Renal cortical epithelial cell (primary cell): ENCODE measurements at places on chromosomes 1 and 21.

GRCh38 chr1:27643600-27644368 is 8.8 kb upstream of the FGR start:
- DNase-seq, result peak; percentile 35

DNA sequence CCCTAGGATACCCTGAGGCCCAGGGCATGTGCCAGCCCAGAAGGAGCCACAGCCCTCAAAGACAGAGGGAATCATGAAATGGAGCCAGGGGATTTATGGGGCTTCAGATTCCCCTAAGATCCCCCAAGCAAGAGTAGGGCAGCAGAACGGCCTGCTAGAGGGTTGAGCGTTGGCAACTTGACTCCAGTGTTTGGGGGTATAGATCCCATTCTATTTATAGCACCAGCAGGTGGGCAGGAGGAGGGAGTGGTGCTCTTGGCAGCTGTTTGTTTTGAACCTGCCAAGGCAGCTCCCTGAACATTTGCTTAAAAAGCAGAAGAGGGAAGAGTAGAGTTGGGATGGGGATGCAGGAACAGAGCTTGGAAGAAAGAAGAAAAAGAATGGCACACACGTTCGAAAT is 33.7 kb downstream of the GLUL start:
- no peak for DNase-seq

DNA sequence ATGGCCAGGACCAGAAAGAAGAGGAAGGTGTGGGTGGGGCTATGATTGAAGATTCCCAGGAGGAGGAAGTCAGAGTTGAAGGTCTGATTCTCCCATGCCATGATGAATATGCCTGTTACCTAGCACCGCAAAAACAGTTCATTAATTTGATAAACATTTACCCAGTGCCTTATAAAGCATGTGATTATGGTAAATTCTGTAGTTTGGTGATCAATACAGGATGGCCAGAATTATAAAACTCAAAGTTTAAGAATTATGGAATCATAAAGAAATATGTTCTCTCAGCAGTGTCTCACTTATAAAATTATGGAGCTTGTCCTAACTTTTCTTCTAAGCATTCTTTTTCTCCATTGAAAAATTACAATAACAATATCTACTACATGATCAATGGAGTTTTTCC is at the start of gene OR2M7:
Gene OR2M7, minus strand, starts transcription at position 101 of the 400 bp plus-strand sequence. Its CDS starts 0 bp downstream, at position 101.
- DNase-seq, result no peak

DNA sequence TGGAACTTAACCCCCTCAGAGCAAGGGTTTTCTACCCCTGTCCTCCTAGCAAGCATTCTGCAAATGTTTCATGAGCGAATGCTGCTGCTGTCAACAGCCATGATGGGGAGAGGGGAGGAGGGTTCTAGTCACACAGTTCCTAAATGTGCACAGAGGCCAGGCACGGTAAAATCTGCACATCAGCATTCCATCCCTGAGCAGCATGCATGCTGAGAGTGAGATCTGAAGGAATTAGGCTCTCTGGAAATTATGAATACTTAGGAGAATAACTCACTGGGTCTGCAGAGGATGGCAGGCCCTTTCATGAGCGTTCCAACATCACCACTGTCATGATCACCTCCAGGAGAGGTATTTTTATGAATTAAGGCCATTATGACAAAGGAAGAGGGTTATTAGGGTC is 2.1 kb downstream of the VTCN1 start:
- no peak for DNase-seq

DNA sequence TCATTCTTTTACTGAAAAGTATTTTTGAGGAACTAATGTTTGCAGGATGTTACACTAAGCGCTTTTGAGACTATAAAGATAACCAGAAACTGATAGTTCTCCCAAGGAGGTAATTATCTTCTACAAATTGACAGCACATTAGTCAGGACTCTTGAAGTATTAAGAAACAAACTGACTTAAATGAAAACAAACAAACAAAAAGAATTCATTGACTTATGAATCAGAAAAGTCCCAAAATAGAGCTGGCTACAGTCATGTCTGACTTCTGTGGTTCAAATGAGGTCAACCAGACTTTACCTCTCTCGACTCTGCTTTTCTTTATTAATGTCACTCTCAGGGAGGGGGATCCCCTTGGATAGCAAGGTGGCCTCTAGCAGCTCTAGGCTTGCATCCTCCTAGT is 296.8 kb downstream of the TPR start:
- no peak for DNase-seq

GRCh38 chr1:11483581-11484320 is 4.8 kb downstream of the DISP3 start:
- peak; percentile 28 for DNase-seq

- DNase-seq, result no peak
Measured at GRCh38 chr1:7468248-7468647, 302.8 kb upstream of the VAMP3 start.

DNA sequence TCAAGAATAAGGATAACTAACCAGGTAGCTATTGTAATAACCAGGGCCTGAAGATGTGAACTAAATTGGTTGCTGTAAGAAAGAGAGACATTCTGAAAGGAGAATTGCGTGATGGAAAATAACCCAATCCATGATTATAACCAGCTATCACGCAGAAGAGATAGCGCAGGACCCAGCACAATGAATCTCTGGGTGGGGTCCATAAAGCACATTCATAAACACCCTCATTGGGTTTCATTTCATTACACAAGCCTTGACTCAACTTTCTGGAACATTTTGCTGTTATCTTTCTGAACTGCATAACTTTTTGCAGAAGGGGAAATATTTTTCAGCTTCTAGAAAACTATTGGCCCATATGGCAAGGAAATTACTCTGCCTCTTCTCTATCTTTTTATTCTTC is 45.3 kb upstream of the CDC7 start:
- DNase-seq, result no peak

- DNase-seq, result no peak
Measured at GRCh38 chr1:2291577-2291976, 63.5 kb downstream of the SKI start.

GRCh38 chr1:230707732-230708630 is 5.9 kb downstream of the AGT start:
- no peak for DNase-seq

- no peak for DNase-seq
Measured at GRCh38 chr1:11422686-11423085, 56.3 kb upstream of the DISP3 start.

- no peak for DNase-seq
Measured at GRCh38 chr1:94070865-94071264, 50.1 kb downstream of the ABCA4 start.

- DNase-seq, result no peak
Measured at GRCh38 chr1:16248007-16248436, 11.0 kb upstream of the CPLANE2 start.

- peak; percentile 73 for DNase-seq
Measured at GRCh38 chr1:155834296-155834926, 22.6 kb downstream of the GON4L start.

DNA sequence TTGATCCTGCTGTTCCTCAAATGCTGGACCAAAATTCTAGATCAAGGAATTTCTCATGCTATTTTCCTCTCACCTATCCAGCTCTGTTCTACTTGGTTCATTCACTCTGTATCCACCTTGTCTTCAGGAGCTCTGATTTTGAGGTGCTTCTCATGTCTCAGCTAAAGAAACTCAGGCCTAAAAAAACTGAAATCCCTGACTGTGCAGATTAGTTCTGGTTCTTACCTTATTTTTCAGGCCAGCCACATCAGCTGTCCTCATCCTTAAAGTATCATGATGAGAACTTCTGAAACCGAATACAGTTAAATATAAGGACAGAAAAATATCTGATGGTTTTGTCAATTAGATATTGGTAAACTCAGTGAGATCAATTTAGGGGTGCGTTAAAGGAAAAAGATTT is 27.8 kb upstream of the DR1 start:
- DNase-seq, result no peak

GRCh38 chr1:168386949-168387586 is 106.4 kb downstream of the TBX19 start:
- peak; percentile 78 for DNase-seq

DNA sequence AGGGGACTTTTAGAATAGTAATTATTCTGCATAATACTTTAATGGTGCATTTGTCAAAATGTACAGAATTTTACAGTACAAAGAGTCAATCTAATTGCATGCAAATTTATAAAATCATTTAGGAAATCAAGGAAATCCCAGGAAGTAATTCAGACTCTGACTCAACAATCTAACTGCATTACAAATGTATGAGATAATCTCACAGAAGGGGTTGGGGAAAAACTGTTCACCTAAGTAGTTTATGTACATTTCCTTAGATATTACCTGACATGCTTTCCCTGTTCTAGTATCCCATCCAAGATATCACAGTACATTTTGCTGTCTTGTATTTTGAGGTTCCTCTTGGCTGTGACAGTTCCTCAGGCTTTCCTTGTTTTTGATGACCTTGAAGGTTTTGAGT is 4.7 kb downstream of the CRB1 start:
- DNase-seq, result peak; percentile 41

- DNase-seq, result no peak
Measured at GRCh38 chr1:104348277-104348676, 598.6 kb downstream of the AMY1C start.

DNA sequence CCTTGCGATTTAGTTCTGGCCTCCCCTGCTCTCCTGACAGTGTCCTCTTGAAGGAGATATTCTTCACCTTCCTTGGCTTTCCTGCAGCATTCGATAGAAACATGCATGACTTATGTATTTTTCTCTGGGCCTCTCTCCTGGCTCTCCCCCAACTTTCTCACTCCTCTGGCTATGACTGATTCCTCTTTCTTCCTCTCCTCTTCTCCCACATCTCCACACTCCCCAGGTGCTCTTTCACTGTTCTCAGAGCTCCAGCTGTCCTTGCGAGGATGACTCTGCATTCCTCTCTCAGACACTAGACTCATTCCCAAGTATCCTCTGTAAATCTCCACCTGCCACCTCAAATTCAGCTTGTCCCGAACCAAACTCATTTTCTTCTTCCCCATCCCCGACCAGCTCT is 18.0 kb downstream of the LRRC42 start:
- no peak for DNase-seq

DNA sequence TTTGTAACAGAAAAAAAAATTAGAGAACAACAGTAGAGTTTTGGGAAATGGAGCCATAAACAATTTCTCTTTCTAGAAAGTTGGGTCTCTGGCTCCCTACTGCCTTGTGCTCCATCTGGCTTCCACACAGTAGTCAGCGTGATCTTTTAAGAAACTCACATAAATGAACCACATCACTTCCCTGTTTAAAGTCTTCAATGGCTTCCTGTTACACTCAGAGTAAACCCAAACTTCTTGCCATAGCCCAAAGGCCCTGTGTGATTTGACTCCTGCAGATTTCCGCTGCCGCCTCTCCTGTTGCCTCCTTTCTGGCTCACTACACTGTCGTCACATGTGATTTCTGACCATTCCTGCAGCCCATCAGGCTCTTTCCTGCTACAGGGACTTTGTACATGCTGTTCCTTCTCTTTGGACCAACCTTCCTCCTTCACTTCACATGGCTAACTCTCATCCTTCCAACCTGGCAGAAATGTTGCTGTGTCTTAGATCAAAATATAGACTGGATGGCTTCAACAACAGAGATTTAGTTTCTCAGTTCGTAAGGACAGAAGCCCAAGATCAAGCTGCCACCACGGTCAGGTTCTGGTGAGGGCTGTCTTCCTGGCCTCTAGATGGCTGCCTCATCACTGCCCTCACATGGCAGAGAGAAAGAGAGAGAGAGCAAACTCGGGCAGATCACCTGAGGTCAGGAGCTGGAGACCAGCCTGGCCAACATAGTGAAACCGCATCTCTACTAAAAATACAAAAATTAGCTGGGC is 34.0 kb downstream of the OPRD1 start:
- peak; percentile 20 for DNase-seq

DNA sequence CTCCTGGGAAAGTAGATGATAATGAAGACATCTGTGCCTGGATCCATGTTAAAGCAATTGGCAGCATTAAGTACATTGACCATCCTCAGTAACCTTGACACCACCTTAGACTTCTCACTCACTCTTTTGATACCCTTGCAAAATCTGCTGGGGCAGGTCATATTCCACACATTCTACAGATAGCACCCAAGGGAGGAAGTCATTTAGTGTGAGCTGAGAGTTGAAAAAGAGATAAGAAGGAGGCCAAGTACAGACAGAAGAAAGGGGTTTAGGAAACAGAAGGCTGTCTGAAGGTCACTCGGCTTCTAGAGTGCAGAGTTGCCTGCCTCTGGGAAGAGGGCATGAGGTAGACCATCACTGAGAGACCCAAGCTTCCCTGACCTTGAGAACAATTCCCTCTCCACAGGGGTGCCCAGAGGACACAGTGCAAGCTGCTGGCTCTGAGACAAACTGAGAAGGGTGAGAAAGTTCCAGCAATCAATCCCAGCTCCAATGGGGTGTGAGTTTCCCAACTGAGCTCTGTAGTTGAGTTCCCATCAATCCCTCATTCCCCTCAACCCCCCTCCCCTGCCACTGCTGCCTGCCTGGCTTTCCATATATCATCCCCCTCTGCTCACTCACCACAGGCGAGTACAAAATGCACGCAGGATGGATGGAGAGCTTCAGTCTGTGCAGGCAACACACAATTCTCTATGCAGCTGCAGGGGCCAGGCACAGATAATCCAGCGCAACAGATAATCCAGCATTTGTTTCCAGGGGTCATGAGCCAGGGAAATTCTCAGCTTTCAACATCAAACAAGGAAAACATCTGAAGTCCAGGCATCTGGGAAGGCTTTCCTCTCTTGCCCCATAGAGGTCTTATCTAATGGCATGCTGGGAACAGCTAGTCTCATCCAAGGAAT is 7.4 kb upstream of the MOB3C start:
- DNase-seq, result no peak

DNA sequence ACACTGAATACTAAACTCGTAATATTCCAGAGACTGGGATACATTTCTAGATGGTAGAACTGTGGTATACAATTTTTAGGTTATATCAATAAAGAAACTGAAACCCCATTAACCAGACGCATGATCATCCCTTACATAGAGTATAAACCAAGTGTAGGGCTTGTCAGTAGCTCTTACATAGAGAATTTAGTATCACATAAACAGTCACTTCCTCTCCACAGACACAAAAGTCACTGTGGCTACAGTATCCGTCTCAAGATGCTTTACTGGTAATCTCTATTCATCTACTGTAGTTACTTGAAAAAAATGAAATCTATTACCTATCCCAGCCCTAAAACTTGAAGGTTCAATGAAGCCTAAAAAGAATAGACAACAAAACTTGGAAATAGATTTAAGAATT is 252.3 kb upstream of the TMPRSS15 start:
- no peak for DNase-seq

DNA sequence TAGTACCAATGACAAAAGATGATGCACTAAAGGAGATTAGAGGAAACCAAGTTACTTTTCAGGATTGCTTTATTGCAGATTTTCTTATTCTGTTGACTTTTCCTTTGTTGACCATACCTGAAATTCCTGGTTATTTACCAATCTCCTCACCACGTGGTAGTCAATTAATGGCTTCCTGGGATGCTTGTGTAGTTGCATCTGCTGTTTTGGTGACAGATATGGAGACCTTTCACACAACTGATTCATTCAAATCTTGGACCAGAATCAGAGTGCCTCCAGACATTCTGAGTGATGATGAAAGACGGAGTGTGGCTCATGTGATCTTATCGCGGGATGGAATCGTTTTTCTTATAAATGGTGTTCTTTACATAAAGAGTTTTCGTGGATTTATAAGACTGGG is 91.3 kb downstream of the CATSPERE start:
- DNase-seq, result peak; percentile 9

GRCh38 chr1:119898530-119898929 is 2.2 kb upstream of the ADAM30 start:
- DNase-seq, result no peak
